Body of pancreas (tissue), 4 donors: ENCODE measurements at places on chromosomes 7 and 10.

DNA sequence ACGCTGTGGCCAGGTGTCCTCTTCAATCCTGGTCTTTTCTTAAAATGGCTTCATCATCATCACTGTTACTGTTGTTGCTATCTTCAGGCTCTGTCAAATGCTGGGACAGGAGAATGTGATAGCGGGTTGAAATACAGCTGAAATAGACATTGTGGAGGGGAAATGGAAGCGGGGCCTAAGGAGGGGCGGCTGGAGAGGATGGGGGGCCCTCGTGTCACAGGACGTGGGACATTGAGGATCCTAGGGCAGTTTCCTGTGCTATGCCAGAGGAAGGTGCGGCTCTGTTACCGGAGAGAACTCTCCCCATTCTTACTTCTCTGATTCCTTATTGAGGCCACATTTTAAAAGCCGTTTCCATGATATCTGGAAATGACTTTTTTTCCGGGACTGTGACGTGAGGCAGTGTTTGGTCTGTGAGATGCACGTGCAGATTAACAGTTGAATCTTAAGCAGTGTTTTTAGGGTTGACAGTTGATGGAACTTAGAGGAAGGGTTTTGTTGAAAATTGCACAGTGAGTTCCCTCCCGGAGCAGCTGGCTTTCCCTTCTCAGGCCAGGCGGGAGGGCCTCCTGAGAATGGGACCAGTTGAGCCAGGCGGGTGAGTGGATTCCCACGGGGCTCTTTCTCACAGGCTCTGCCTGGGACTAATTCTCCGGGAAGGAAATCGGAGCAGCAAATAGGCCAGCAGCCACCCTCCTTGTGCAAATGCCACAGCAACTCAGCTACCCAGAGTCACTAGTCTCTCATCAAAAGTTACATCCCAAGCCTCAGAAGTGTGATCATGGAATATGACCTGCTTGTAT, 125.2 kb downstream of the TACC2 start:
- peak; percentile 22 for DNase-seq

DNA sequence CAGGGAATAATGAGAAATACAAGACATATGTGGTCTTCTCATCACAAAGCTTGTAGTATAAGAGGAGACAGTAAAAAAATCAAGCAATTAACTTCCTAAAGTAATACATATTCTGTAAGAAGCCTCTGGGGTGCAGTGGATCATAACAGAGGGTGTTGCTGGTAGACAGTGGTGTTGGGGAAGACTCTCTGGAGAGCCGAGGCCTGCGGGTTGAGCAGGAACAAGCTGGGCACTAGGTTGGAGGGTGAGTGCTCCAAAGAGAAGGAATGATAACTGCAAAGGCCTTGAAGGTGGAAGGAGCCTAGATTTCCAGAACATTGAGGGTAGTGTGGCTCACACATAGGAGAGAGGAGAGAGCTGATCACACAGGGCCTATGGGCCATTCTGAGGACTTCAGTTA, 1.5 kb downstream of the GIMAP4 start:
- DNase-seq = no peak

DNA sequence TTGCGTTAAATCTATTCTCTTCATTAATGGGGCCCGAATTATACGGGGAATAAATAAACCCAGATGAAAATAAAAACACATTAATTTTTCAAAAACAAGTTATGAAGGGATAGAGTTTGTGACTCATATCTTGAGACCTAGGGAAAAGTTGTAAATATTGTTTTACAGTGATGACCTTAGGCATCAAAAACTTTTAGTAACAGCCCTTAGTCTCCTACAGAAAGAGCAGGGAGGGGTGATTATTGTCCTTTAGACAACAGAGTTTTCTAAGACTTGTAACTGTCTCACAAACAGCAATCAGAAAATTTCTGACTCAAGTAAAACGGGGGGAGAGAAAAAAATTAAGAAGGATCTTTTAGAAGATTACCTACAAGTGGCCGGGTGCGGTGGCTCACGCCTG, 102.7 kb downstream of the COL28A1 start:
- DNase-seq = no peak

DNA sequence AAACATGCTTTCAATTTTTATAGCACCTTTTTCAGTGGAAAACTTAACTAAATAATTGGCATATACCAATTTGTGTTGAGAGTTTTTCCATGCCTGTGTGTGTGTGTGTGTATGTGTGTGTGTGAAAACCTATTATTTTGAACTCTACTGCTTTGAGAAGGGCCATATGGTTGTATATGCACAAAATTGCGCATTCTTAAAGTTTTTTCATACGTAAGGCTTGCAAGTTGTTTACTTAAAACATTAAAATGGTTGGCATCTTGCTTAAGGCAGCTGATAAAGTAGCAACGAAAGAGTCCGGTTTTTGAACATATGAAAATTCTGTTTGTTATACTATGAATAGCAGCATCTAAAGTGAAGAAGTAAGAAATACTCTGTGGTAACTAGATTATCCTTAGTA, 84.1 kb downstream of the HDAC9 start:
- no peak for DNase-seq

DNA sequence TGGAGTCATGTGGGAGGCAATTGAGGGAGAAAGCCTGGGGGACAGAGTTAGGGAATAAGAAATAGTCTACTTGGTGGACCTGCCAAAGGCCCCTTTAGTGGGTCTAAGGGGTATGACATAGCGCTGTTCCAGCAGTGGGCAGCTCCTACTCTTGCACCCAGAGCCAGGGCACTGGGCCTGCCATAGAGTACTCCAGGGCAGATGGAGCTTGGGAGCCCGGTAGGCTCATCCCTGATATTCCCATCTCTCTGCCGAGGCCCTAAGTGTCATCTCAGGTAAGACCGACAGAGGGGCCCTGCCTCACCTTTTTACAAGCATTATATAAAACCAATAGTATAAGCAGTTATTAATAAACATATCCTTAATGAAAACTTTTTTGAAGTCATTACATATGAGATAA, 9.6 kb downstream of the SAMD9L start:
- no peak for DNase-seq

GRCh38 chr7:21028599-21028998, 241.9 kb upstream of the SP8 start:
- DNase-seq = no peak

DNA sequence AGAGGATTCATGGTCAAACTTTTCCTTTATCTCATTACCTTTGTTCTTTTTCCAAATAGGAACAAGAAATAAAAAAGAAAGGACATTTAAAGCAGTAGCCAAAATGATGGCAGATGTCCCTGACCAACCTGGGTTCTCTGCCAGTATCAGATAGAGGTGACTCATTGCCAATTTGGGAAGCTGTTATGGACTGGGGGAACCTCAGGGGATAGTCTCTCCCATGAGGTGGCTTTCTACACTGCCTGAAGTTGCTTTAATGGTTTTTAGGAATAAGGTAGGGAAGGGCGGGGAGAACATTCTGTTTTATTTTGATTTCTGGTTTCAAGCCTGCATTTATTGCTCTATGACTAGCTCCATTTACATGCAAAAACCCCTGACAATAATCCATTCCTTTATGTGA, 457.9 kb upstream of the TPK1 start:
- DNase-seq = no peak

- no peak for DNase-seq
Observed at GRCh38 chr10:98169379-98169778, 34.9 kb downstream of the R3HCC1L start.

DNA sequence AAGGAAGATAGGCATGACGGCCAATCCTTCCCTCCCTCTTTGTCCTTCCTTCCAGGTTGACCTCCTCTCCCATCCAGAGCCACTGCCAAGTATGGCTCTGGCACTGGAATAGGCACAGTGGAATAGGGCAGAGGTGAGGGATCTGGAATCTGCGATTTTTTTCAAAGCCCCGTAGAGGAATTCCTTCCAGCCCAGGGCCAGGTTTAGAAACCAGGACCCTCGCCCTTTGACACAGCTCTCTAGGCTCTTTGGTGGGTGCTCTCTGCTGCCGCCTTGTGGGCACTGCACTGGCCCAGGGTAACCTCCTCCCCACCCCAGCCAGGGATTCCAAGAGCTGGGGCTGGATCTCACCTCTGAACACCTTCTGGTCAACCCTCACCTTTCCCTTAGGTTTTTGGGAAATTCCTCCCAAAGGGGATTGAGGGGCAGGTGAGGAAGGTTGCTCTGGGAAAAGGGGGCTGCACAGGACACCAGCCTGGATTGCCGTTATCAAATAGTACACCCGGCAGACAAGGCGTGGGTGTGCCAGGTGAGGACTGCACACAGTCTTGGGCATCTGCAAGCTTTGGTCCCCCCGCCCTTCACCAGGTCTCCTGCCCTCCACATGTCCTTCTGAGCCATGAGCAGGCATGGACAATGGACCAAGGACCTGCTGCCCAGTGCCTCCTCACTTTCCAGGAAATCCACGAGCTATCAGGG, 22.8 kb downstream of the C10orf105 start:
- peak; percentile 65 for DNase-seq

- DNase-seq = no peak
Observed at GRCh38 chr7:106021151-106022067, 58.3 kb downstream of the CDHR3 start.

- no peak for DNase-seq
Observed at GRCh38 chr10:38047666-38048065, 37.2 kb downstream of the ZNF33A start.

DNA sequence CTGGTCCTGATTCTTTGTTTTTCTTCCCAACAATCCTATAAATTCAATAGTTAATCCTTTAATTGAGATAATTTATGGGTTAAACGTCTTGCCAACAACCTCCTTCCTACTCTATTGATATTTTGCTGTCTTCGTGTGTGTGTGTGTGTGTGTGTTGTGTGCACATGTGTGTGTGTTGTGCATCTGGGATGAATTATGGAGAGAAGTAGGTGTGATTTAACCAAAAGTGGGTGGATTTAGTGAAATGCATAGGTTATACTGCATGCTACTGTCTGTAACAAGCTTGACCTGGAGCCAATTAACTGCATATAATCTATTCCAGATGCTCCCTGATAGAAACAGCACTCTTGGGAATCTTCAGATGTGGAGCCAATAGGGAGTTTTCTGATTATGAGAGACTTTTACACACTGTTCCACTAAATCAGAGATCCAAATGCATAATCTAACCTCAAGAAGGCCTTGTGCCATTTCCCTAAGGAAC, 61.2 kb downstream of the SEMA3D start:
- no peak for DNase-seq

DNA sequence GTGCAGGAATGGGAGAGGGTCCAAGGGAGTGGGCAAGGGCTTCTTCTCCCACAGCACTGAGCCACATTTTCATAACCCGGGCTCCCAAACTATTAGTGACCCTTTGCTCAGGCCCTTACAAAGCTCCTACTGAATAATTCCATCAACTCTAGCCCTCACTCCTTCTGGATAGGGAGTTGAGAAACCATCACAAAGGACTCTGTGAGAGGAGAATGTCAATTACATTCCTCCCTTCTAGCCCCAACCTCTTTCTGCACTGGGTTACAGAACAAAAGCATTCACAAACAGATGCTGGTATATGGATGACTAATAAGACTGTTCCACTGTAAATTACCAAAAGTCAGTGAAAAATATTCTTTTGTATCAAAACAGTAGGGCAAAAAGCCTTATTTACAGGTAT, 203.7 kb downstream of the SORCS1 start:
- DNase-seq = no peak

DNA sequence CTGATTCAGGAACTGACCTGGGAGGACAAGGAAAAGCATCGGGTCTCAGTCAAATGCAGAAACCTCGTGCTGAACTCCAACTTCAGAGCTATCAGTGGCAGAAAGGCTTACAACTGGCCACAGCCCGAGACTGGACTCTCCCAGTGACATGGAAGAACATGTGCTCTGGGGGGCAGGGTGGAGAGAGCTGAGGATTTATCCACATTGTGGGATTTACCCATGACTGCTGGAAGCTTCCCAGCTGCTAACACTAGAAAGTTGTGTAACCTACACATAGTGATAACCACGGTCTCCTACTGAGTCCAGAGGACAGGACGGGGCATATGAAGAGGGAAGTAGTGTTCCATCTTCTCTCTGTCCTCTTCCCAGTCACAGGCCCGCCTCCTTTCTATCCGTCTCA, 103.4 kb downstream of the ITIH5 start:
- DNase-seq = peak; percentile 60

DNA sequence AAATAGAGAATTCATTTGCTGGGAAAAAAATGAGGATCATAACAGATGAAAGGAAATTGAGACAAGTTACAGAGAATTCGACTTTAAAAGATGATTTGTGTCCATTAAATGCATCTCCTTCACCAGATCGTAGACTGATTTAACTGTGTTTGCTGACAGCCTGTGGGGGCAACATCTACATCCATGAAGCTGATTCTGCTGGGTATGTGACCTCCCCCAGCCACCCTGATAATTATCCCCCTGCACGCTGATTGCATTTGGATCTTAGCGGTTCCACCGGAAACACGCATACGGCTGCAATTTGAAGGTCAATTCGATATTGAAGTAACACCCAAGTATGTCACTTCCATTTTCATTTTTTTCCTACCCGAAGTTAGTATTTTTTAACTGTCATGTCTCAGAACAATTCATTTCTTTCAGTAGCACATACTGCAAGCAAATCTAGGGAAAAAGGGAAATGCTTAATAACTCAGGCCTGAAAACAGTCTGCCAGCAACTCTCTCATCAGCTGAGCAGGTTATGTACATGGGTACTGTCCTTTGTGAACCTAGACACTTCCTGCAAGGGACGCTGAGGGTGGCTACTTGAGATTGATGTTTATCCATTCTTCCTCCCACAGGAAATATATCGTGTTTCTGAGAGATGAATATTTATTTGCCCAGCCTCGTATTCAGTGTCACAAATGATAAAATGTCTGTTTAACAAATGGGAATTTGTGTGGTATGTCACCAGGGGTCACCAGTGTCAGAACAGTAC, 134.9 kb downstream of the ZNF22 start:
- DNase-seq = no peak

- DNase-seq = peak; percentile 26
Observed at GRCh38 chr7:21365866-21366624, 61.8 kb upstream of the SP4 start.

- DNase-seq = peak; percentile 88
Observed at GRCh38 chr7:1473864-1474512, 14.7 kb upstream of the MICALL2 start.

DNA sequence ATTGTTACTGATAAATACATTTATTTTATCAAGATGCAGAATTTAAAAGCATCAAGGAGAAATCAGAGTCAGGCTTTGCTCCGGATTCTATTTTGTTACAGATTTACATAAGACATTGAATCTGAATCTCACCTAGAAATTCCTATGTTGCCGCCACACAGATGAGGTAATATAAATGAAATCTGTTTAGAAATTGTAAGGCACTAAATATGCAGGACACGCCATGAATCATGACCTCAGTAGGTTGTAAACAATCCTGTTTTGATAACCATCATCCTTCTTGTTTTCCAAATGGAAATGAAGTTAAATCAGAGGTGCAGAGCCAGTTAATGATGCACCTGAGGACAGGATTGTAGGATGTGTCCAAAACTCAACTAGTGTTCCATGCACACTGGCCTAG, 778.0 kb downstream of the MAGI2 start:
- no peak for DNase-seq
